ENCODE measurements at places on chromosomes 6 and 20.

GRCh38 chr6:157789861-157790260 is 33.2 kb upstream of the SNX9 start:
- DNase-seq, result peak; percentile 77

GRCh38 chr6:22164236-22164635 is 132.6 kb downstream of the PRL start:
- DNase-seq, result no peak

DNA sequence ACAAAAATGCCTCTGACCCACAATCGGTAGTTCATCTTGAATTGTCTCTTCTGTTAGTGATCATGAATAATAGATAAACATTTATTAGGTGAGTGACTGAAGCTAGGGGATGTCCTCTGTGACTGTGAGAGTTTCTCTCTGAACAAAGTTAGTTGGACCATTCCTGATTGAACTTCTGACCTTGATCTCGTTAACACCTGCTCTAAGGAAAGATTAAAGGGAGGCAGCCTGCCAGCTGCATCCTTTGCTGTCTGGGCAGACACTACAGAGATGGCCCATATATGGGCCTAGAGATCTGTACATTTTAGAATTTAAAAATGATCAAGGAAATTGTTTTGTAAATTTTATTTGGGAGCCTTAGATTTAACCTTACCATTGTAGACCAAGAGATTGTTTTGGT is 27.3 kb downstream of the MAPK14 start:
- DNase-seq, result no peak

GRCh38 chr6:73078333-73078862 is 146.9 kb downstream of the KHDC1L start:
- no peak for DNase-seq

DNA sequence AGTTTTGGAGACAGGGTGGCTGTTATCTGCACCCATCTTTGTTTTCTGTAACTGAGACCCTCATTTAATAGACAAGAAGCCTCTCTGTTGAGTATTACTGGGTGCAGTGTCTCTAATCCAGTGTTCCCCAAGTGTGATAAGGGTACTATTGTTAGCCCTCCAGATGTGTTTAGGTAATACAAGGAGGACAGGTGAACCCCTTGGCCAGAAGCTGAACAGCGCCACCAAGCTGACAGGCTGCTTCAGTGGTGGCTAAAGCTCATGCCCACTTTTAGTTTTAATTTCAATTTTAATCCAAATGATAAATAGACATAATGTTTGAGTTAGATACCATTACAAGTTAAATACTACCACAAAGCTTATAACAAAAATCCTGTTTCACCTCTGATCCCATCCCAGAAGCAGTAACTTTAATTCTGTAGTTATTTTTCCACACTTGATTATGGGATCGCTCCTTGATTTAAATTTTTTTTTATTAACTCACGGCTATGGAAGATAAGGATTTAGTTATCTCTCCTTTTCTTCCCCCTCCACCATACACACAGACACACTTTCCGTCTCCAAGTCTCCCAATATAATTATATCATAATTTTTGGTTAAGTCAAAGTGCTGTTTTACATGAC is 8.4 kb upstream of the STK35 start:
- DNase-seq, result no peak

GRCh38 chr20:35373661-35374060 is 38.1 kb downstream of the UQCC1 start:
- no peak for DNase-seq

DNA sequence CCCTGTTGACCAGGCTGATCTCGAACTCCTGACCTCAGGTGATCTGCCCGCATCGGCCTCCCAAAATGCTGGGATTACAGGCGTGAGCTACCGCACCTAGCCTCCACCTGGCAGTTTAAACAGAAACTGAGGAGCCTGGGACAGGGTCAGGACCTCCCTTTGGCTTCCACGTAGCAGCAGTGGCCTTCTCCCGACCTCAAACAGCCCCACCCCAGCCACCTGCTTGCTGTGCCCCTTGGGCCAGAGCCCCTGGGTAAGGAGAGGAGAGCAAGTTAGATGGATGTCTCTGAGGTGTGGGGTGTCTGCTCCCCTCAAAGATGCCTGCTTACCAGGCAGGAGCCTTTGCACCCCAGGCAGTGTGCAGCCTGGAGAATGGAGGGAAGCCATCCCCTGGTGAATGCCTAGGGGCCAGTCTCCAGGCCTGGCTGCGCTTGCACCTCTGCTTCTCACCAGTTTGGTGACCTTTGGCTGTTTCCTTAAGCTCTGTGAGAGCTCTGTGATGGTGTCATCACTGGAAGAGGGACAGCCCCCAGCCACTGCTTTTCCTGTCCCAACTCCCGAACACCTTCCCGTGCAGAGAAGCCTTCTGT is 42.1 kb upstream of the MDFI start:
- DNase-seq, result no peak

DNA sequence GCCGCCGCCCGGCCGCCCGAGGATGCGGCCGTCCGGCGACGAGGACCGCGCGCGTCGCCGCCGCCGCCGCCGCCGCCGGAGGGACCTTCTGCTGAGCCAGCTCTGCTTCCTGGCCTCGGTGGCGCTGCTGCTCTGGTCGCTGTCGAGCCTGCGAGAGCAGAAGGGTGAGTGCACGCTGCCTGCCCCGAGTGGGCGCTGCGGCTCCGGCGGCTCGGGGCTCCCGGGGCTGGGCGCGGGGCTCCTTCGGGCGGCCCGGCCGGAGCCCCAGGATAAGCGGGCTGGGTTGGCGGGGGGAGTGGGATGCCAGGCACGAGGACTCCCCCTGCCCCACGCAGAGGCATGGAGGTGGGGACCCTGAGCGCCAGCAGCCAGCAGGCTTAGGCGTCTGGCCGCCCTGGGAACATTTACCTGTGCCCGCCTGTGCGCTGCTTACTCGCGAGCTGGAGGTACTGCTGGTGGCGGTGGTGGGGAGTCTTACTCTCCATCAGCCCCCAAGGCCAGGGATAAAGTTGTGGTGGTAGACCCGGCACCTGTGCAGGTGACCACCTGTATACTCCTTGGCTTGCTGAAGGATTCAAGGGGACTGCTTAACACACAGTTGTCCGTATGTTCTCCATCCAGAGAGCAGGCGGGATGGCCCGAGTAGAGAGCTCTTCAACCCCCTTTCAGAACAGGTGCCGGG is 520 bp downstream of the SLC24A3 start:
- DNase-seq, result no peak

GRCh38 chr6:1560281-1561058 is 49.2 kb upstream of the FOXC1 start:
- no peak for DNase-seq

- DNase-seq, result no peak
Observed at GRCh38 chr20:53805895-53806384, 212.3 kb upstream of the ZNF217 start.

- DNase-seq, result no peak
Observed at GRCh38 chr6:52392944-52393343, 27.2 kb upstream of the EFHC1 start.

GRCh38 chr6:54899442-54899841 is 52.9 kb downstream of the FAM83B start:
- DNase-seq, result no peak

GRCh38 chr20:38227420-38228360 is 32.8 kb downstream of the KIAA1755 start:
- no peak for DNase-seq

- DNase-seq, result no peak
Observed at GRCh38 chr20:16846006-16846405, 97.8 kb downstream of the OTOR start.

- DNase-seq, result no peak
Observed at GRCh38 chr6:1079525-1079924, 232.4 kb upstream of the FOXQ1 start.

GRCh38 chr20:50632236-50632635 is 59.1 kb downstream of the RIPOR3 start:
- DNase-seq, result no peak

DNA sequence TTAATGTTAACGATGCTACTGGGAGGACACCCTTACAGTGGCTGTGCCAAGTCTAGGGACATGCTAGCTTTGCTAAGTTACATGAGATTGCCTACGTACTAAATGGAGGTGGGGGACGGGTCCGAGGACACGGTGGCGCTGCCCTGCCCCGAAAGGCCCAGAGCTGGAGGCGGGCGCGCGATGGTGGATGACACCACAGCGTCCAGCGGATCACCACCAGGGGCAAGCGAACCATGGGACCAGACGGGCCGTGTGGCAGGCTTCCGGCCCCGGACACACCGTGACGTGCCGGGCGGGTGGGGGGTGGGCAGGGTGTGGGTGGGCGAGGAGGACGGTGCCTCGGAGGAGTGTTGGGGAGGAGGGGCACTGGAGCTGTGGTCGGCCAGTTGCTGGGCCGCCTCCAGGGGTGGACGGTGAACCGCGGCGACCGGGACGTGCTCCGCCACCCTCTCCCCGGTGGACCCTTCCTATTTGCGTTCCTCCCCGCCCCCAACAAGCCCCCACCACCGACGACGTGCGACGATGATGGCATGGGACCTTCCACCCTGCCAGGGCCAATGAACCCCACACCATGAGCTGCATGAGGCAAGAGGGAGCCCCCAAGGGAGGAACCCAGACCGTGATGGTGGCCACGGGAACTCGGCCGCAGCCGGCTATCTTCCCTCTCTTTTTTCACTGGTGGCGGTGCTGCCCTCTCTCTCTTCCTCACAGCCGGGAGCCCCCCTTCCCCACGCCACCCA is 773.3 kb upstream of the DEFB115 start:
- DNase-seq, result no peak

DNA sequence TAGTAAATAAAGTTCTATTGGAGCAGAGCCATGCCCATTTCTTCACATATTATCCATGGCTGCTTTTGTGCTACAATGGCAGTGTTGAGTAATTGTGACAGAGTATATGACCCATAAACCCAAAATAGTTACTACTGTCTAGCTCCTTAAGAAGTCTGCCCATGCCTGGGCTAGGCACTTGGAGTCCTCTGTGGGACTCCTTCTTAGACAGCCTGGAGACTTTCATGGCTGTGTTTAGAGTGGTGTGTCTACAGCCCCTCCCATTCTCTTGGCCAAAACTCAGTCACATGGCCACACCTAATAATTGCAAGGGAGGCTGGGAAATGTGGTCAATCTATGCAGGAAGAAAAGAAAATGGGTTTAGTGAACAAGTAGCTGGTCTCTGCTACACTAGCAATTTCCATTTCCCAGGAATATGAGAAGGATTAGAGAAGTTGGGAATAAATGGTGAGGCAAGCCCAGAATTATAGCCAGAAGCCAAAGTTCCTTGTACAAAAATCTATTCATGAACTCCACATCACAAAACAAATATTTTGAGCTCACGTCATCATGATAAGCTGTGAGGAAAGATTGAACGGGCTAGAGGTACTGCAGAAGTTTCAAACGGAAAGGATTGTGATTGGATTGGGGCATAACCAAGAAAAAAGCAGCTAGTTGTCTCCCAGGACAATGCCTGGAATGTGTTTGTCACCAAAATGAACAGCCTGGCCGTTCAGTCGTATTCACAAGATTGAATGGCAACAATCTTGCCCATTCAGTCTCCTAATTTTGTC is 251.8 kb upstream of the PLN start:
- no peak for DNase-seq

GRCh38 chr20:12679447-12679846 is 329.3 kb upstream of the SPTLC3 start:
- DNase-seq, result no peak

GRCh38 chr20:58097943-58098342 is 130.5 kb downstream of the ANKRD60 start:
- DNase-seq, result no peak

GRCh38 chr20:8627340-8628004 is 441.4 kb upstream of the PLCB4 start:
- no peak for DNase-seq

DNA sequence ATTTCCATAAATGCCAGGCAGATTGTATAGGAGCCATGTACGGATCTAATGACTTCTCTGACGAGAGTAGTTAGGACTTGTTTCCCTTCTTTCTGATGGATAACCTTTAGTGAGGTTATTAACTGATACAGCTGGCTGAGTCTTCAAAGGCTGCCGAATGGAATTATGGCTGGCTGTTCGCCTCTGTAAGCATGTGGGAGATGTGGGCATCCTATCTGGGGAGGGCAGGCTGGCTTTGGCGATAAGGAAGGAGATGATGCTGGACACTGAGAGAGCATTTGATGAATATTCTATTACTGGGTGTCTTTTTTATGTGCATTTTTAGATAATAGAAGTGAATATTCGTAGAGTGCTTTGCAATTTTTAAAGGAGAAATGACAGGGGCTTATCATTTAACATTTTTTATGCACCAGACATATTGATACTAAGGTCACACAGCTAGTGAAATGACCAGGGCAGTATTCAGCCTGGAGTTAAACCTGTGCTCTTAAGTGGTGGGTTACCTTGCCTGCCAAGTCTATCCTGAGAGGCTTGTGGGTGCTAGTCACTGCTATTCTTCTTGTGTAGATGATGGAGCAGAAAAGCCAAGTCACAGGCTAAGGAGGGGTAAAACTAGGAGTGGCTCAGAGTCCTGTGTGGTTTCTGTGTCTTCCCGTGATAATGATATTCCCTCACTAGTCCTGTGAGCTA is 3.1 kb downstream of the PBOV1 start:
- no peak for DNase-seq

DNA sequence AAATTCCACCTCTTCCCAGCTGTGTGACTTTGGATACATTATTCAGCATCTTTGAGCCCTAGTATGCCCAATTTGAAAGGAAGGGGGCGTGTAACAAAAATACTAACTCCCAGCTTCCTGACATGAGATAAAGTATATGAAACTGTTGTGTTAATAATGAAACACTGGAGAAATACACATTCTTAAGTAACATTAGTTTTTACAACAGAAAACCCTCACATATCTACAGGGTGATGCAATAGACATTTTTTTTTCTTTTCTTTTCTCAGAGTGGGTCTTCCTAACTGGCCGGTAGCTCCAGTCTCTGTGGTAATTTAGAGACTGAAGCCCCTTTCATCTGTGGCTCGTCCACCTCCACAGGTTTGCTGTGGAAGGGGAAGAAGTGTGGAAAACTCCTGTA is 79.5 kb downstream of the CD83 start:
- DNase-seq, result no peak

All from iPS DF 19.7 (cell line).